H7 (cell line): ENCODE measurements at places on chromosomes 5 and 9.

- DNase-seq: peak; percentile 71
These were observed 87.4 kb downstream of the LMX1B start for GRCh38 chr9:126700903-126701812.

- DNase-seq: no peak
These were observed 302.4 kb upstream of the KLF4 start for GRCh38 chr9:107792006-107792405.

DNA sequence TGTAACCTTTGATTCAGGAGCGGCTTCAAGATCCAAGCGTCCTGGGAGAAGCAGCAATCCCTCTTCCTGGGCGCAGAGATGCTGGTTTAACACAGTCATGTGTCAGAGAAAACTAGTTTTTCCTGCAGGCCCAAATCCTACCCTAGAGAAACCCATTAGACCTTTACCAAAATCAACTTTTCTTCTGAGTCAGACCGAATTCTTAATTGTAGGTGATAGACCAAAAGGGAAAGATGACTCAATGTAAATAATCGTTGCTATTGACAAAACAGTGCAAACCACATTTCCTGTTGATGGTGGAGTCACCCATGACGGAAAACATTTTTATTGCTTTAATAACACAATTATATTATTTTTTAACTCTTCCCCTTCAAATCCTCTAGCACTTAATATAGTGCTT, 40.1 kb downstream of the SLC1A1 start:
- no peak for DNase-seq

- no peak for DNase-seq
These were observed 25.3 kb downstream of the NIPAL4 start for GRCh38 chr5:157485340-157485739.

- no peak for DNase-seq
These were observed 78.7 kb upstream of the SAP30L start for GRCh38 chr5:154367101-154367500.

GRCh38 chr9:122138560-122139268, 20.9 kb downstream of the NDUFA8 start:
- DNase-seq: no peak

GRCh38 chr9:76419782-76420380, 25.7 kb upstream of the RFK start:
- peak; percentile 50 for DNase-seq

DNA sequence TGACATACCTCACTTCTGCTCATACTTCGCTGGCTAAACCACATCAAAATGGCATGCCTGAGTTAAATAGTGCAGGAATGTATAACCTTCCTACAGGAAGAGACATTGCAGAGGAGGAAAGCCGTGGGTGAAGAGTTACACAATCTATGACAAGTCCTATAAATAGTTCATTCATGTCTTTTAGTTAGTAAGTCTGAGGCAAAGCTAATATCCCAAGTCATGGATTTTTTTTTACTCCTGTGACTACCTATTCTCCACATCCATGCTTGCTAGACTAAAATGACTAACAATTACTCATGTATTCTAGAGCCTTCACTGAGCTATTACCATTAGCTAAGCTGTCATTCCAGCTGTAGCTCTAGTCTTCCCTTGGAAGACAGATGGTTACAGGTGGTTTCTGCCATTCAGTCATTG, 391.3 kb downstream of the NR2F1-AS1 start:
- DNase-seq: no peak

DNA sequence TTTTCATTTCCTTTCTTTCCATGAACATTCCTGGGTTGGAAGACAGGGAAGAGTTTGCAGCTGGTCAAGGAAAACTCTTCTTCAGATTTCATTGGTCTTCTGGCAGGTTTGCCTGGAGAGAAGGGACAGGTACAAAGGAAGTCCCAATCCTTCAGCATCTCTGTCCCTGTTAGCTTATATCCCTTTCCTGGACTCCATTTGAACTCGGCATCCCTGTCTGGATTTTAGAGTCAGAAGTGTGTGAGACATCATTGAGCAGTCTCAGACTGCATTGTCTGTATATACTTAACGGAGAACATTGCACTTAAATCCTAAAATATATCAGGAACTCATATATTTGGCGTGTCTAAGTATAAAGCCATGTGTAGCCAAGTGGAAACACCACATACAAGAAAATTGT, 54.9 kb downstream of the ADGRV1 start:
- no peak for DNase-seq
